ENCODE measurements at places on chromosomes 5 and 9.

DNA sequence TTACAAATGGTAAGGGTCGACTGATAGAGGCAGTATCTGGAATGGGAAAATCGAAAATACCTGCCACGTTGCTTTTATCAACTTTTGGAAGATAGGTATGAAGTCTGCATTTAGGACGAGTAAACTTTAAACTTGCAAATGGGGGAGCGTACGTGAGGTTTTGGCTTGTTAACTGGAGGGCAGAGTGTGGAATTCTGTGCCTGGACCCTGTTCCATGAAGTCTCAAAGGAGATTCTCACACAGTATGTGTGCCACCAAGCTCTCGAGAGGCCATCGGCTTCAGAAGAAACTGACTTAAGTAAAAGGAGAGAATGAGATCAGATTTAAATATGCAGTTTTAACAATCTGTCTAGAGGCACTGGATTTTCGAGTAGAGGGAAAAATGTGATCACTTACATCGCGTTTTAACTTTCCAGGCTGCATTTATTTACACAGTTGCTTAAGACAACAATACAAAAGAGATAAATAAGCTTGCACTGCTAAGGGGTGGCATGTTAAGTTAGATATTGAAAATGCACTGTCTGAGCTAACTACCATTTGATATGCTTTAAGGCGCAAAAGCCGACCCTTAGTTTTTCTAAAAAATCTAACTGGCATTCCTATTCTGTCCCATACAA is 401.6 kb downstream of the EBF1 start:
- no peak for DNase-seq

GRCh38 chr5:168874713-168875380 is 295.7 kb upstream of the PANK3 start:
- DNase-seq, result no peak

DNA sequence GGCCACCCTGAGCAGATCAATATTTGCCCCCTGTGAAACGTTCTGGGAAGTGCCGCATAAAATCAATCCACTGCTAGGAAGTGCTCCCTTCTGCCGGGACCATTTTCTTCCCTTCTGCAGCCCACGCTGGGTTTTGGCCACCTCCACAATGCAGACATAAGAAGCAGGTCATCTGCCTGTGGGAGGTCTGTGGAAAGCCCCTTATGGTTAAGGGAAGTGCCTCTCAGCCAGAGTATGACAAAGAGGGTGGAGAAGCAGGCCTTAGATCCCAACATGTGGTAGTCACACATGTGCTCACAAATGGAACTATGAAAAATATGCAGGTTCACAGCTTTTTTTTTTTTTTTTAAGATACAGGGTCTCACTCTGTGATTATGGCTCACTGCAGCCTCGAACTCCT is 82.8 kb downstream of the SLC1A3 start:
- DNase-seq, result no peak

GRCh38 chr5:195401-196160 is 4.3 kb downstream of the LRRC14B start:
- DNase-seq, result no peak

DNA sequence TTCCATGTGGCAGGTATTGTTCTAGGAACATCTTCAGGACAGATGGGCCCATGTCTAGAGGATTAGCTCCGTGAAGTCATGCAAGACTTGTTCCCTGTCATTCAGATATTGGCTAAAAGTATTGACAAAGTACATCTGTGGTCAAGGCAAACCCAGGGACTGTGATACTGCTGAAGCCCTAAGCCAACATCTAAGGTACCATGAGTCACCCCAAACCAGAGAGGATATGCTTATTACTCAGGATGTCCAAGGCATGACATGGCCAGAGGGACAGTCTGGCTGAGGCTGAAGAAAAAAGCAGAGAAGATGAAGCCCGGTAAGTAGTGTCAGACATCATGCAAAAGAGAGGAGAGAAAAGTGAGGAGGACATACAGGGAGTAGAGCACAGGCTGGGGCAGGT is 31.0 kb downstream of the HMHB1 start:
- DNase-seq, result no peak

DNA sequence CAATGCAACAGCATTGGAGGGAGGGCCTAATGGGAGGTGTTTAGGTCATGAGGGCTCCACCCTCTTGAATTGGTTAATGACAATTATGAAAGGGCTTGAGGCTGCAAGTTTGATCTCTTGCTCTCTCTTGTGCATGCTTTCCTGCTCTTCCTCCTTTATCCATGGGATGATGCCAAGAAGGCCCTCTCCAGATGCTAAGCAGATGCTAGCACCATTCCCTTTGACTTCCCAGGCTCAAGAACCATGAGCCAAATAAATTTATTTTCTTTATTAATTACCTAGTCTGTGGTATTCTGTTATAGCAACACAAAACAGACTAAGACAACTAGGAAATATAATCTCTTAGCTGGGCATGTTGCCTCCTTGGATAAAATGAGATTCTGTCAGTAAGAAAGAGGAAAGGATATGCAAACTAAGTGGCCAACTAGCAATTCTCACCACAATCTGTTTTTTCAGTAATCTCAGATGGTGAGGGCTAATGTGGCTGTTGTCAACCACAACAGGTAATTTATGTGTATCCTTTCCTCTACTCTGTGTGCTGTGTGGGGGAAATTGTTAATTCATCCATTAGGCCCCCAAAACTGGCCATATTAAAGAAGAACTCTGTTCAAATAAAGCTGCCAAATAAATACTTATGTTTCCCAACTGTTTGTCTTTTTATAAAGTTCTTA is 269.1 kb upstream of the CD180 start:
- no peak for DNase-seq

GRCh38 chr5:105849701-105850100 is 1821.0 kb downstream of the EFNA5 start:
- no peak for DNase-seq

GRCh38 chr5:10635867-10636350 is 72.0 kb downstream of the ANKRD33B start:
- no peak for DNase-seq

DNA sequence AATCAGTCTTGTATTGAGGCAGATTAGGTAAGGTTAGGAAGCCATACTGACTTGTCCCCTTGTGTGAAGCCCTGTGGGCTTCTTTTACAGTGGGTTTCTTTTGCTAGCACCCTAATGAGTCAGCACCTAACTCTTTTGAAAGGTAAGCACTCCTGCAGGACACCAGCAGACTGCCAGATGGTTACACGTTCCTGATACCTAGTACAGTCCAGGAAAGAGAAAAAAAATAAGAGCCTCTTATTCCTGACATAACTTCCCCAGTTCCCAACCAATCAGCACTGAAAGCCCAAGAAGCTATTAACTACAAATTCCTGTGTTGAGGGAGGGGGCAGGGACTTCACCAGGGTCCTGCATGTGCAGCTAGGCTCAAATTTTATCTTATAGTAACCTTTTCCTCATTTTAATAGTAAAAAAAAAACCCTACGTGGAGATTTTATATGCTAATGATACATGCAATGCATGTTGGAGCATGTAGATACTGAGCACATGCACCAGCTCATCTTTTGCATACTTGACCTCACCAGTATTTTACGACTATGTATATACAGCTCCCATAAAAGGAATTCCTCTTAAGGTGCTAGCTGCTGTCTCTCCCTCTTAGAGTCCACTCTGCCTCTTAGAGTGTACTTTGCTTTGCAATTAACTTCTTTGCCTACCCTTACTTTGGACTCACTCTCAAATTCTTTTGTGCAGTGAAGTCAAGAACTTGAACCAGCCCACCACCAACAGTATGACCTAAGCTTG is 84.7 kb upstream of the RORB start:
- DNase-seq, result no peak

- no peak for DNase-seq
These were observed 214.4 kb upstream of the PAPPA start for GRCh38 chr9:115939065-115939765.

GRCh38 chr5:124649491-124650146 is 96.8 kb downstream of the ZNF608 start:
- DNase-seq, result peak; percentile 30

- DNase-seq, result no peak
These were observed 163.7 kb downstream of the GAPVD1 start for GRCh38 chr9:125425170-125425897.

- no peak for DNase-seq
These were observed 120.5 kb upstream of the BOD1 start for GRCh38 chr5:173736923-173737412.

GRCh38 chr5:11898-12297 is 80.1 kb upstream of the PLEKHG4B start:
- no peak for DNase-seq

DNA sequence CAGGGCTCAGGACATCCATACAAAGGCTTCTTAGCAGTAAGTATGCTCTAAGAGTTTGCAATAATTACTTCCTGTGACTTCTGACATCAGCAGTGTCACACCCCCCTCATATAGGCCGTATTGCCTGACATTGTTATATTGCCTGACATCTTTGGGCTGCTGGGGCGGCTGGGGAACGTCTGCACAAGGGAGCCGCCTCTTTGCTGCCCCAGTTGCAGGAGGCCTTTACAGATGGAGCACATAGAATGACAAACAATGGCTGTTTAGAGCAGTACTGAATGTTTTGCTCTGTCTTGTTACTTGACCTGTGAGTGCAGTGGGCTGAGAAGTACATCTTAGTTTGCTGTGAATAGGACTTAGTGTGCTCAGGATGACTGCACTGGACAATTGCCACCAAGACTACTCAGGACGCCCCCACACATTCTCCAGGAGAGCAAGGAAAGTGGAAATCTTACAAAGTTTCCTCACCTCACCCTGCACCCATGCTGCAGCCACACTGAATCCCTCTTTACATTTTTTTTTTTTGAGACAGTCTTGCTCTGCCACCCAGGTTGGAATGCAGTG is 65.4 kb upstream of the SPOCK1 start:
- DNase-seq, result no peak

- no peak for DNase-seq
These were observed 156.9 kb downstream of the COL23A1 start for GRCh38 chr5:178433273-178433775.

DNA sequence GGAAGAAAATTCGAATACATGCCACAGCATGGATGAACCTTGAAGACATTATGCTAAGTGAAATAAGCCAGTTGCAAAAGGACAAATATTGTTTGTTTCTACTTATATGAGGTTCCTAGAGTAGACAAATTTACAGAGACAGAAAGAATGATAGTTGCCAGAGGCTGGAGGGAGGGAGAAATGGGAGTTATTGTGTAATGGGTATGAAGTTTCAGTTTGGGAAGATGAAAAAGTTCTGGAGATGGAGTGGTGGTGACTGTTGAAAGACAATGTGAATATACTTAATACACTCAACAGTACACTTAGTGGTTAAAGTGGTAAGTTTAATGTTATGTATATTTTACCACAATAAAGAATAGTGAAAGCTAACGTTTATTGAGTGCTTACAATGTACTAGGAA is 99.6 kb upstream of the SLC44A1 start:
- no peak for DNase-seq

GRCh38 chr5:92652756-92653155 is 928.3 kb downstream of the NR2F1-AS1 start:
- DNase-seq, result no peak

DNA sequence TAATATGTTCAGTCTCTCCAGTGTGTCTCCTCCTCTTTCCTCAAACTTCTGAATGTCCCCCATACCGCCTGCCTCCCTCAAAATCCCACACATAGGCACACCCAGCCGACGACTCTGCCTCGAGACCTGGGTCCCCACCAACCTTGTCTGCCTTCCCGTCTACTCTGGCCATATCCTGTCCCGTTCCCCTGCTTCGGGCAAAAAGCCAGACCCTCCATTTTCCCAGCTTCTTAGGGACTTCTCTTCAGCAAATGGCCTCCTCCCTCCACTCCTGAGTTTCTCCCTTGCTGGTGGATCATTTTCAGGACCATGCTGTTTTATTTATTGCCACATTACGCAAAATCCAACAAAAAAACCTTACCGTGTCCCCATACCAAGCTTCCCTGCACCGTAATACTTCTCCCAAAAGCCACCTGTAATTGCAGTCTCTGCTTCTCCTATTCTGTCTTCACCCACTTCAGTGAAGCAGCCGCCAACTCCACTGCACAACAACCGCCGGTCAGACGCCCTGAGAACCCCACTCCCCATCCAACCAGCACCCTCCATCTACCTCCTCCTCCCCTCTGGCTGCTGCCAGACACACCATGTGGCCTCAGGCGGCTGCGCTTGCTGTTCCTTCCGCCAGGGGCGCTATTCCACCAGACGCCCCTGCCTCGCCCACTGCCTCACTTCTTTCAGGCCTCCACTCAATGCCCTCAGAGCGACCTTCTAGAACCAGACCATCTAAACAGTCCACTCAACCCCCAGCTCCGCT is 117.0 kb downstream of the TRPM6 start:
- no peak for DNase-seq

DNA sequence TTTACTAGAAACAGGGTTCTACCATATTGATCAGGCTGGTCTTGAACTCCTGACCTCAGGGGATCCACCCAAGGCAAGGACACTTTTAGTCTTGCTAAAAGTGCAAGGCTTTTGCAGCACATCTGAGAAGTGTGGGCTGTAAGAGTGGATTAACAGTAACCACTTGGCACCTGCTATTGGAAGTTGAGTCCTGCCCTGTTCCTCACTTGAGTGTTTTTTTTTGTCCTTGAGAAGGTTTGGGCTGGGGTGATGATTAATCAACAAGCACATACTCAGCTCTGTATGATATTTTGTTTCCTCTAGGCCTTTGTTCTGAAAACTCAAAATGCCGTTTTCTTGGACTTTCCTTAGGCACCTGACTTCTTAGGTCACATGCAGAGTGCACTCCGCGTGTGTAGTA is 37.4 kb downstream of the SNX30 start:
- DNase-seq, result no peak

- no peak for DNase-seq
These were observed 46.9 kb upstream of the EGFL7 start for GRCh38 chr9:136615631-136616306.

DNA sequence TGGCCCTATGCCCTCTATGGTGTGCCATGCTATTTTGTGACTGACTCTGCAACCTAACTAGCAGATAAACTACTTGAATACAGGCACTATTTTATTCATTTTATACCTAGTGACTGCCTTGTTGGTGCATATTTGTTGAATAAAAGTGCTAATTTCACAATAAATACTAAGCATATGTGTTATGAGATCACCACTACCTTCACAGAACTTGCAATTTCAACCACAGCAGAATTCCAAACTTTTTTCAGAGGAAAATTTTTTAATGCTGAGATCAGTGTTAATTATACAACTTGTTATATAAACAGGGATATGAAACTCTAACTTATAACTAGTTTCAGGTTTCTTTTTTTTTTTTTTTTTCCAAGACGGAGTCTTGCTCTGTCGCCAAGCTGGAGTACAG is 94.8 kb downstream of the NR3C1 start:
- no peak for DNase-seq

DNA sequence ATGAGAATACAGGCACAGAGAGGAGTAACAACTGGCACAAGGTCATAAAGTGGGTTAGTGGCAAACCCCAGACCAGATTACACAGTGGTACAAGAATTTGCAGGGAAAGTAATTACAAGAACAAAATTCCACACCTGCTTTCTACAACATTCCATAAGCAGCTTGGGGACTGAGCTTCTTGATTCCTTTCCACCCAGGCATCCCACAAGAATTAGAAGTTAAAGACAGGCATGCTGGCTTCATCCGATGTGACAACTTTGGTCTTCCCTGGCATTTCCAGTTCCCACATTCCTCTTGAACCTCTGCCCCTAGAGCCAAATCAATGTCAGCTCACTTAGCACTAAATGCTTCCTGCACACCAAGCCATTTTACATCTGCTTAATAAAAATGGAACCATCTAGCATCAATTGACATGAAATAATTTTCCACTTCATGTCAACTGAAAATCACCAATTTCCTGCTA is 435.8 kb upstream of the PAPPA start:
- DNase-seq, result no peak
